CD4-positive, alpha-beta T cell treated with Interleukin-6 at 100 ng/mL for 8 hours (primary cell): ENCODE measurements at places on chromosomes 7 and 10.

DNA sequence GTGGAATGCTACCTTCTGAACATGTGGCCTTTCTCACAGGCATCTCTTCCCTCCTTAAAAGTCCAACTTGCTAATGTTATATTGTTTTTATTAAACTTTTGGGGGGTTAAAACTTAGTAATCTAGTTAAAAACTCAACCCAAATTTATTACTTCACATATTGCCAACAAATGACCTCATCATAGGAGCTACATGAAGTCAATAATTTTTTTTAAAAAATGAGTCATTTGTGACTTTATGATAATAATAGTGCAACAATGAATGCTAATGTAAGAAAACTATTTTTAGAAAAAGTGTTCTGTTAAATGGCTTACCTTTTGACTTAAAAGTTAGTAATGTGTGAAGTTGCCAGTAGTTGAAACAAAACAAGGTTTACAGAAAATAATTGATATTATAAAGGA is 325.9 kb upstream of the FZD1 start:
- no peak for DNase-seq

- DNase-seq = no peak
Measured at GRCh38 chr10:70323138-70323696, 39.4 kb upstream of the NPFFR1 start.

- no peak for DNase-seq
Measured at GRCh38 chr10:70096705-70097420, 35.8 kb downstream of the AIFM2 start.

GRCh38 chr7:92723943-92724342 is 112.4 kb downstream of the CDK6 start:
- DNase-seq = no peak

GRCh38 chr7:116554436-116554835 is 29.6 kb downstream of the CAV1 start:
- no peak for DNase-seq

DNA sequence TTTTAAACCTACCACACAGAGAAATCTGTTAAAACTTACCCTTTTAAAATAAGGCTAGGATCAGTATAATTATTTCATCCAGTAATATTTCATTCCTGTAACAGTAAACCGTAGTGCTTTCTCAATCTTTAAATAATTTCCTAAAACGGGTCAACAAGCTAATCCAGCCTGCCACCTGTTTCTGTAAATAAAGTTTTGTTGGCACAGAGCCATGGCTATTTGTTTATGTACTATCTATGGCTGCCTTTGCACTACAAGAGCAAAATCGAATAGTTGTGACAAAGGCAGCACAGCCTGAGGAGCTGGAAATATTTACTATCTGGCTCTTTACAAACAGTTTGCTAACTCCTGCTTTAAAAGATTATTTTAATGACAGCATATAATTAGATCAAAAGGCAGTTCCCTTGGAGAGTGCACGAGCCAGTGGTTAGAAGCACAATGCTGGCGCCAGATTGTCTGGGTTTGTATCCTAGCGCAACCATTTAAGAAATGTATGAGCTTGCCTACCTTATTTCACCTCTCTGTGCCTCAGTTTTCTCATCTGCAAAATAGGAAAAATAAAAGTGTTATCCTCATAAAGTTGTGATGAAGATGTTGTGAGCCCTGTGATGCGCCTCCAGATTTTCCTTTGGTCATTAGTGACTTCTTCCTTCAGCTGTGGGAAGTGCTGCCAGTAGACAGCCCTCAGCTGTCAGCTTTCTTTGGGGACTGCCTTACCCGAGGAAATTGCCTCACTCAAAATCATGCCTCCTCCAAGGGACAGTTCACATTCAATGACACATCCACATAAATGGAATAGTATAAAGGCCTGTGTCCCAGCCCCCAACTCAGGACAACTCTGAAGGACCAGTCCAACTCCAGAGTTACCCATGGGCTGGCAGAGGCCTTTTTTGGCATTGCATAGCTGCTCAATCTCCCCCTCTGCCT is 11.8 kb upstream of the MIOS start:
- DNase-seq = no peak

DNA sequence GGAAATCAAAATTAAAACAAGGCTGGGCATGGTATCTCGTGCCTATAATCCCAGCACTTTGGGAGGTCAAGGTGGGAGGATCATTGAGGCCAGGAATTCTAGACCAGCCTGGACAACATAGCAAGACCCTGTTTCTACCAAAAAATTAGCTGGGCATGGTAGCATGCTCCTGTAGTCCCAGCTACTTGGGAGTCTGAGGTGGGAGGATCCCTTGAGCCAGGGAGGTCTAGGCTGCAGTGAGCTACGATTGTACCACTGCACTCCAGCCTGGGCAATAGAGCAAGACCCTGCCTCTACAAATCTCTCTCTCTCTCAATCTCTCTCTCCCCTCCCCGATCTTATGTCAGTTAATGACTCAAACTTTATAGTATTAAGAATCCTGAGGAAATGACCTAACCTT is 3.8 kb downstream of the KPNA7 start:
- no peak for DNase-seq

- no peak for DNase-seq
Measured at GRCh38 chr7:2357571-2357970, 2.9 kb downstream of the EIF3B start.

GRCh38 chr7:48192996-48193395 is 21.7 kb downstream of the ABCA13 start:
- no peak for DNase-seq

DNA sequence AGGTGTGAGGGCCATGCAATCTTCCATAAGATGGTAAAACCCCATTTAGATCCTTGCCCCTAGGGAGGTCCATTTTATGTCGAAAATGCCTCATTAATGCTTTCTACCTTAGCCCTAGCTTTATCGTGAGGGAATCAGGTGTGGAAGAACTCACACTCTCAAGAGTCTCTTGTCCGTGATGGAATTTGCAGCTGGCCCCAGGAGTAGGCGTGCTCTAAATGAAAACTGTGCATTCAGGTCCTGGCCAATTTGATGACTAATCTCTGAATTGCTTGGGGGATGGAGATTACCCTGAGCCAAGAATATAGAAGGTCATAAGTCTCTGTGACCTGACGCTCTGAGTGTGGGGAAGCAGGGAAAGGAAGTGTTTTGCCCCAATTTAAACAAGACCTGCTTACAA is 6.6 kb downstream of the C10orf90 start:
- no peak for DNase-seq

DNA sequence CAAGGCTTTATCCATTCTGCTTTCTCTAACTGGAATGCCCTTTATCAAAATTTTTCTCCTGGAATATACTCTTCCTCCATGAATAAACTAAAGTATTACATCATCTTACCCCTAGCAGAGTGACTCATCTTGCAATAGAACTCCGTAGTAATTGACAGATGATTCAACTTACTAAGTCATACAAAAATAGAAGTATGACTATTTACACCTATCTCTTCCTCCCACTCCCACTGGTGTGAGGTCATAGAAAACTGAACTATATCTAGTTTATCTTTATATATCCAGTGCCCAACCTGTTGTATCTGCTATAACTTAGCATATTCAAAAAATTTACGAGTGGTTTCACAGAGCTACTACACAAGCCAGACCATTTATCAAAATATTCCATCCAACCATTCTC is 26.1 kb downstream of the ABCB1 start:
- no peak for DNase-seq
